ENCODE measurements at places on chromosomes 13 and 19. TPM values are rescaled to one million over a fixed set of nuclear protein-coding genes. Genes with fewer than 3 reads are reported as not detected.

The TEX101 gene
- total RNA-seq = not detected

The FFAR2 gene
- total RNA-seq = 0.72 TPM

GRCh38 chr19:19379527-19379926 lies 25.9 kb upstream of the GATAD2A start:
- no peak for DNase-seq

DNA sequence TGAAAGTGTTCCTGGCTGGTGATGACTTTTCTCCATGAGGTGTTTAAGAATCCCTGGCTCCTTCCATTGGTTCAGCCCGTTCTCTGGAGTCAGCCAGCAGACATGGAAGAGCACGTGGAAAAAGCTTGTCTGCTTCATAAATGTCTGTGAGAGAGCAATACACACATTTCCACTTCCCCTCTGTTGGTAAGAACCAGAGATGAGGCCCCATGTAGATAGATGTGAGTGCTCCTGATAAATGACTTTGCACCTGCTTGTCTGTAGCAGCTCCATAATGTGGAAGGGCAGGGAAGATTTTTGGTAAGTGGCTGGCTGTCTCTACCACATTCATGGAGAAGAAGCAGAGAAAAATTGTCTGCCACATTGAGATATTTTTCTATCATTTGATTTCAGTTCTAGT lies 325.8 kb downstream of the LMO7 start:
- no peak for DNase-seq

DNA sequence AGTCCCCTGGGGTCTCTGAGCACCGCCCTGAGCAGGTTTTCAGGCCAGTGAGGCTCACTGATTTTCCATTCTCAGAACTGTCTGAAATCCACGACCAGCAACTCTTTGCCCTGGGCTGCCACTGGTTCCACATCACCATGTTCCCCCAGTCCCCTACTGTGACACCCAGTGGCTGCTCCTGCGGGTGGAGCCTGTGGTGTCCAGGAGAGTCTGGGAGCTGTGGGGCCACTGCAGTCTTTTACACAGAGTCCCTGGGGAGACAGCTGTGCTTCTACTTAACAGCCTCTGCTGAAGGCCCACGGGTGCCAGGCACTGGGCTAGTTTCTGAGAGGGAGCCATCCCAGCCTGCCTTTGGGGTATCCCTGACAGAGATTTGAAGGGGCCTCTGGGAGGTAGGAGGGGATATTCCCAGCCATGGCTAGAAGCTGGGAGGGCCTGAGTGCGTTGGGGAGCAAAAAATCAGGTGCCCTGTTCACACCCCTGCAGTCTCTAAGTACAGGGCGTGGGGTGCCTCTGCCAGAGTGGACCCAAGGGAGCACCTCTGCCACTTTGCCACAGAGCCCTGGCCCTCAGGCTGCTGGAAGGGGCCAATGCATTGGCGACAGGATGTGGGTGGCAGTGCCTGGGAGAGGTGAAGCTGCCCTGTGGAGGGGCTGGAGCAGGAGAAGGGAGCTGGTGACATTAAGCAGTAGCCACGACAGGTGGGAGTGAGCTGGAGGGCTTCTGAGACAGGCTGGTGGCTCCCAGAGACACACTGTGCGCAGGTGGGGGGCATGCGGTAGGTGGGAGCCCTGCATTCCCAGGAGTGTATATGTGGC lies 200.2 kb upstream of the ZNF536 start:
- DNase-seq = no peak

DNA sequence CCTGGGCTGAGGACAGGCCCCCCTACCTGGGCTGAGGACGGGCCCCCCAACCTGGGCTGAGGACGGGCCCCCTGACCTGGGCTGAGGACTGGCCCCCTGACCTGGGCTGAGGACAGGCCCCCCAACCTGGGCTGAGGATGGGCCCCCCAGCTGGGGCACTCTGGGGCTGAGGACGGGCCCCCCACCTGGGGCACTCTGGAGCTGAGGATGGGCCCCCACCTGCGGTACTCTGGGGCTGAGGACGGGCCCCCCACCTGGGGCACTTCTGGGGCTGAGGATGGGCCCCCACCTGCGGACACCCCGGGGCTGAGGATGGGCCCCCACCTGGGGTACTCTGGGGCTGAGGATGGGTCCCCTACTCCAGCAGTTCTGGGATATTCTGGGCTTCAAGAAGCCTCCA lies 65.5 kb downstream of the RASA3 start:
- DNase-seq = no peak

GRCh38 chr13:59755632-59756290 lies 408.0 kb downstream of the DIAPH3 start:
- DNase-seq = no peak

DNA sequence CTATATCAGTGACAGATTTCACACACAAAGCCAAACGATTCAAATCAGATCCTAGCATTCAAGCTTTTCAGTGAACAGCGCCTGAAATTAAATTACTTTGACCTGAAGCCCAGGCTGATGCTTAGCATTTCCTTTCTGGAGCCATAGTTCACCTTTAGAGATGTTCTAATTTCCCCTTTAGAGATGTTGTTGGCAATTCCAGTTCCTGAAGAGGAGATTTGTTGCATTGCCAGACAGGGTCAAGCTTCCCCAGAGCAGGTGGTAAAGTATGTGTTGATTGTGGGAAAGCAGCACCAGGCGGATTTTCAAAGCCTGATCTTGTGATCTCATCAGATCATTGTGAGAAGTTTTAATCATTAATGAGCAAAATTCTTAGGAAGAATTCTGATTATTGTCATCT lies 609.8 kb upstream of the KLF12 start:
- DNase-seq = no peak

DNA sequence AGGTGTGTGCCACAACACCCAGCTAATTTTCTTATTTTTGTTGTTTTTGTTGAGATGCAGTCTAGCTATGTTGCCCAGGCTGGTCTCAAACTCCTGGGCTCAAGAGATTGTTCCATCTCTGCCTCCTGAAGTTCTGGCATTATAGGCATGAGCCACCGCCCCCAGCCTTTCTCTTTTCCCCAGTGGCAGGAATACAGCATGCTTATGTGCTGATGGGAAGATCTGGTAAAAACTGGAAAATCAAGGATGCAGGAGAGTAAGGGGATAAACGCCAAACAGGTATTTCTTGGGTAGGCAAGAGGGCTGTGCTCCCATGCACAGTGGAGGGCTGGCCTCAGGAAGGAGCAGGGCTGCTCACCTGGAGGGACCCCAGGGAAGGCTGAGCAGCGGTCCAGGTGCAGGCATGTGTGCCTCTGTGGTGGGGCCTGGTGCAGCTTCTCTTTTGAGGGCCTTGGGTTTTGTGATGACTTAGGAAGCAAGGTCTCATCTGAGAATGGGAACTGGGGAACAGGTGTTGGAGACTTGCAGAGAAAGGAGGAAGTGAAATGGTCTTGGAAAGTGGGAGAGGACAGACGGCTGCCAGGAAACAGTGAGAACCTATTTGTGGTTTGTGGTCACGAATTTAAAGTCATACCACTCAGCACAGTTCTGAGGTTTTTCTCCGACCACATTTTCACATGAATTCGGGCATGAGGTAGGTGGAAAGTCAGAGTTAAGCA lies 106.5 kb downstream of the TEX26 start:
- DNase-seq = no peak
